NCI-H1048 (cell line): ENCODE measurements at places on chromosomes 16 and 17.

DNA sequence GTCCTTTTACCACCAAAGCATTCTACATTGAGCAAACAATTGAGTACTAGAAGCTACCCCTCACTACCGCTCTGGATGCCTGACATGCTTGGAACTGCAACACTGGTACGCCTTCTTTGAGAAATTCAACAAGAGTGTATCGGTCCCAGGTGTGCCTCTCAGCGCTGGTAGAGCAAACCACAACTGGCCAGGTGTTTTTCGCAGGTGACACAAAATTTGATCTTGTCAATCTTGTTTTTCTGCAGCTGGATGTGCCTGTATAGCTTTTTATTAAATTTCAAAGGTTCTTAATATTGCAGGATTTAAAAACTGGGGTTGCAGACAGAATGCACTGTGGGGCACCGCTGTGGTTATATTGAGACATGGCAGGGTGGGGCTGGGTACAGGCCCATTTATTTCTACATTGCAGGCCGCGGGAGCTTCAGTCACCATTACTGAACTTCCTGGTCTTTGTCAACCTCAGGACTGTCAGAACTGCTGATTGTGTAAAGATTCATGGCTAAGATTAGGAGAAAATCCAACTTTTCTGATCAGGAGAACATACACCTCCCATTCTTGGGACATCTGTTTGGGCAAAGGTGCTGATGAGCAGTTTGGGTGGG lies 4.5 kb upstream of the SNX20 start:
- DNase-seq, result no peak

DNA sequence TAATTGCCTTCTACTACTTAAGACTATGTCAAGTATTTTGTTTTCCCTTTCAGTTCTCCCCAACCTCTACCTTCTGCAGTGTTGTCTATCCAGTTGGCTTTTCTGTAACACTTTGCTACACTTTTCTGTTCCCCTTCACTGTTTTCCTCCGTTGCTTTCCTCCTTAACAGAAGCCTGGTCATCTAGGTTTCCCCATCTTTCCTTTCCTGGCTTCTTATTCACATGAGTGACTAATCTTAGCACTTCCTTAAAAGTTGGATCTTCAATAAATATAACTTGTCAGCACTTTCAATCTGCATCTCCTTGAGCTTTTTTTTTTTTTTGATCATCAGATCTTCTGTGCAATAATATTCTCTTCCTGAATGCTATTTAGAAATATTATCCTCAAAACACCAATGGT lies 2.8 kb upstream of the SLFN11 start:
- DNase-seq, result no peak

DNA sequence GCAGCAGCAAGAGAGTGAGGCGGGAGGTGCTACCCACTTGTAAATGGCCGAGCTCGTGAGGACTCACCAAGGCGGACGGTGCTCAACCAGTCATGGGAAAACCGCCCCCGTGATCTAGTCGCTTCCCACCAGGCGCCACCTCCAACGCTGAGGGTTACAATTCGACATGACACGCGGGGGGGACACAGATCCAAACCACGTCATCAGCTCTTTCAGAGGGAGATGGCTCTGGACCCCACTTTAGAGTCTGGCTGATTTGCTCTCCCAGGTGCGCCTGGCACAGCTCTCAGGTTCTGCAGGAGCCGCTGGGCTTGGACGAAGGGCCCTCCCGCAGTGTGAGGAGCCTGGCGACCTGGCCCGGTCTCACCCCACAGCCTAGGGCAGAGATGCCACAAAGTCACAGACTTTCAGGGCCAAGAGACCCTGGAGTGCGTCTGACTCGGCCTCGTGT lies 21.1 kb upstream of the DOC2B start:
- no peak for DNase-seq

GRCh38 chr17:76200354-76200753 lies 39.9 kb downstream of the RNF157 start:
- no peak for DNase-seq

GRCh38 chr16:29871822-29872546 lies 9.0 kb upstream of the CDIPT start:
- DNase-seq, result no peak

DNA sequence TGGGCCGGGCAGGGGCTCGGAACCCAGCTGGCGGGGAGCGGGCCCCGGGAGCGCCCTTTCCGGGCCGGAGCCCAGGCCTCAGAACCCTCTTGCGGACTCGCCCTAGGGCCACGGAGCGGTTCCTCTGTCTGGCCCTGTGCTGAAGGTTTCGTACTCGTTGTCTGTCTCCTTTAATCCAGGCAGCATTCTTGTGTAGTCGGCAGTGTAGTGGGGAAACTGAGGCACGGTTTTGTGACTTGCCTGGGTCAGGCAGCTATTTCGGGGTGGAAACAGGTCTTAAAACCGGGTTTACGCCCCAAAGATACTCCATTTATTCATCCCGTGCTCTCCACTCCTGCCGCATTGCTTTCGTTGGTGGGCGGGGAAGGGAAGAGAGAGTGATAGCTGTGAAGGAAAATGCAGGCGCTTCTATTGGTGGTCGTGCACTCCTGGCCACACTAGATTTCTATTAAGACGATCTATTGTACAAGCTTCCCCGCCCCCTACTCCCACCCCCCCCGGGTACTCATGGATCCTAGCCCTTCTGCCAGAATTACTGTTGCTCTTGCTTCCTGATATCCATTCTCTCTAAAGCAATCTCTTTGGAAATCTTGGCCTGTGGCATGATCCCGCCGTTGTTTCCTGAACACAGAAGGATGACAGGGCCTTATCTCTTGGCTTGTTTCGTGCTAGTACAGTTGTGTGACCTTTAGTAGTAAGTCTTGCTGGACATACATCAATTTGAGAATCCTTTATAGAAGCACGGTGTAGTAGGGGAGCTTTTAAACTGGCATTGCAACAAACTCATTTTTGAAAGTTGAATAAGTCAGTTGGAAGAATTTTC lies 751 bp downstream of the DCAF7 start:
- no peak for DNase-seq
